ENCODE measurements at places on chromosomes 12 and 14.

- DNase-seq, result no peak
Measured at GRCh38 chr12:9065607-9065856, 50.2 kb downstream of the A2M start.

DNA sequence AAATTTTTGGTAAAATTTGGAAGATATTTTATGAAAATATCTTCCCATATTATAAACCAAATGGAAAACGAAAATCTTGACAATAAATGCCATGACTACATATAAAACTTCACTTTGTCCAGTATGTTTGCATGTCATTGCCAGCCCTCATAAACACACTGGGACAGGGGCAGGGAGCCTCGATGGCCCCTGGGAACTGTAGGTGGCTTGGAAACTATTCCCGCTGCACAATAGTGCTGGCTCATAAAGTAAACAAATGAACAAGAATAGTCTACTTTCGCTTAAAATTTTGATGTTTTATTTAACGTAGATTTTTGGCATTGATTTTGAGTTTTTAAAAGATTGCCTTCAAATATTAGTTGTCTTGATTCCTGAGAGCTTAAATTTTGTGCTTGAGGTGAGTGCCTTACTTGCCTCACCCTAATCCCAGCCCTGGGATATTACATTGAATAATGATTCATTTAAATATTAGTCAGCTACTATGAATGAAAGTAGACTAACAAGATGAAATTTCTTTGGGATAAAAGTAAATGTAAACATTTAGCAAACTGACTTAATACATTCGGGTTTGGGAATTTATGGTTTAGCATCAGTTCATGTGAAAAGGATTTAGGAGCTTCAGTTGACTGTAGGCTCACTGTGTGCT, 74.0 kb upstream of the PKP2 start:
- no peak for DNase-seq

GRCh38 chr12:11746940-11747716, 97.7 kb downstream of the ETV6 start:
- no peak for DNase-seq

DNA sequence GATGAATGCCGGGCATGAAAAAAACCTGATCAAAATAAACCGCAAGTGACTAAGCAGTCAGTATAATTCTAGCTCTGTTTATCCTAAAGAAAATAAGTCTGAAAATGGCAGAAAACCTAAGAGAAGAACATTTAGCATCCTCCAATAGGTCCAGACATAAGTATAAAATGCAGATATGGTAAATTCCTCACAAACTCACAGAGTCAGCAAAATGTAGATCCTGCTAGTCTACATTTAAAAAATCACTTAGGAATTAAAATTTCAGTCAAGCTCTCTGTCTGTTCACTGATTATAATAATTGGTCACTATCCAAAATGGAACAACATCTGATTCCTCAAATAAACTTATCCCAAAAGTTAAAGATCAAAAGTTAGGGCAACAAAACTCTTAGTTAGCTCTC, 95.1 kb downstream of the DIO2 start:
- no peak for DNase-seq

GRCh38 chr14:93898081-93898611, 29.0 kb upstream of the FAM181A start:
- no peak for DNase-seq

GRCh38 chr14:60643463-60644314, 5.6 kb downstream of the SIX1 start:
- peak; percentile 48 for DNase-seq

DNA sequence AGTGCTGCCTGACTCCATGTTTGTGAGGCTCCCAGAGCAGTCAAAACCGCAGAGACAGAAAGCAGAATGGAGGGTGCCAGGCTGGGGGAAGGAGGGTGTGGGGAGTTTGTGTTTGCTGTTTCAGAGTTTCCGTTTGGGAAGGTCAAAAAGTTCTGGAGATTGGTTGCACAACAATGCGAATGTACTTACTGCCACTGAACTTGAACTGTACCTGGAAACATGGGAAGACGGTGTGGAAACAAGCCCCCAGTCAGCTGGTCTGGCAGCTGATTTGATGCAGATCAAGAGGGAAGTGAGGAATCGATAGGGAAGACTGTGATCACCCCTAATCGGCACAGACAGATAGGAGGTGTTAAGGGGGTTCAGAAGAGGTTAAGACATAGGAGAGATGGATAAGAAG, 35.3 kb upstream of the INF2 start:
- no peak for DNase-seq

- no peak for DNase-seq
Measured at GRCh38 chr12:121600702-121601336, 20.0 kb upstream of the KDM2B start.

GRCh38 chr14:73027984-73028383, 1.1 kb upstream of the ZFYVE1 start:
- no peak for DNase-seq

DNA sequence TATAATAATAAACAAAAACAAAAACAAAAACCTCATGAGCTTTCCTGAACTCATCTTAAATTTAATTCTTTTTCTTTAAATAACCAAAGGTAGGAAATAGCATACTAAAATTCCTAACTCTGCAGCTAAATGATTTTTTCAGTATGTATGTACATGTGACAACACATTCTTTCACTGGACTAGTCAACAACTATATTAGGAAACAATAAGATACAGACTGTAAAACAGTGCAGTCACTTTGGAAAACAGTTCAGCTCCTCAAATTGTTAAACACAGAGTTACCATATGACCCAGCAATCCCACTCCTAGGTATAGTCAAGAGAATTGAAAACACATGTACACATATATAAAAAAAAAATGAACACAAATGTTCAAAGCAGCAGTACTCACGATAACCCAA, 64.7 kb downstream of the SPPL3 start:
- DNase-seq, result no peak
